ENCODE measurements at places on chromosomes 11 and 22.

DNA sequence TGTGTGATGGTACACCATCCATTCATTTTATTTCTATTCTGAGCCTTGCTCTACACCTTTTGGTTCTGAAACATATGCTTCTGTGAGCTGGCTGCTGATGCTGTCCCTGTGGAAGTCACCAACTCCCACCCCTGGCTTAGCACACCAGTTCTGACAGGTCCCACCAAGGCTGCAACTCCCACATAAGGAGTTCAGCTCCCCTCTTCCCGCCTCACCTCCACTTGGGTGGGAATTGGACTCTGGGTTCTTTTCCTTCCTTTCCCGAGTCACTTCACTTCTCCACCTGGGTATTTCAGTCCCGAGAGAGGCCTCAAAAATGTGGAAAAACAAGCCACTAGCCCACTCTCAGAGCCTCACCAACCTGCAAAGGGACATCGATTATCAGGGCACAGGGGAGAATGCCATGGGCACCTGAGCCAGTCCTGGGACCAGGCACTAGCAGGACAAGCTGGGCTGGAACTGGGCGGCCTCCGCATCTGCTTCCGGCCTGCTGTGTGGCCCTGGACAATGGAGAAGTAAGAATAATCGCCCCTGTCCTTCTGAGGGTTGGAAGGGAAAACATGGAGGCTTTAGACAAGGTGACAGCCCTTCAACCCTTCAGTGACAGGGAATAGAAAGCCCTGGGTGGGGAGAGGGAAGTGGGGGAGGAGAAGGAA, 80.1 kb downstream of the IGLL1 start:
- DNase-seq: no peak

DNA sequence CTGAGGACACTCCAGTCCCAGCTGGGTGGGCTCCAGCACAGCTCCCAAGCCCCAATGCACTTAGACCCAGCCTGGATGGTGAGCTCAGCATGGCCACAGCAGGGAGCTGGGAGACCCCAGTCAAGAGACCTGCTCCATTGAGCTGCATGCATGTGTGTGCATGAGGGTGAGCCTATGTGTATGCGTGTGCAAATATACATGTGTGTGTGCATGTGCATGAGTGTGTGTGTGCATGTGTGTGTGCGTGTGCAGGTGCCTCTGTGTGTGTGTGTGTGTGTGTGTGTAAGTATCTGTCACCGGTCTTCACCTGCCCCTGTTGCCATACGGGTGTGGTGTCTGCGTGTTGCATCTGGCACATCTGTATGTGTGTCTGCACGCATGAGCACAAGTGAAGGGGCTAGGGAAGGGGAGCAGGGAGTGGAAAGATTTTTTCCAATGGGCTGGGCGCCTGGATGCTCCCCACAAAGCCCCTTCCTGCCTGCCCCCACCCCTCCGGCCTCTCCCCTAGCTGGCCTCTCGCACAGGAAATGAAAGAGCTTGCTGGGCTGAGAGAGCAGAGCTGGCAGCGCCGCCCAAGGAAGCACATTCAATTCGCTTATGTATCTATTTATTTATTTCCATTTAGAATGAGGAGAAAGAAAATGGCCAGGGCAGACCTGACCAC, 4.1 kb downstream of the TSPAN32 start:
- DNase-seq: no peak

- DNase-seq: no peak
Measured at GRCh38 chr22:42745118-42745517, 24.4 kb upstream of the A4GALT start.

DNA sequence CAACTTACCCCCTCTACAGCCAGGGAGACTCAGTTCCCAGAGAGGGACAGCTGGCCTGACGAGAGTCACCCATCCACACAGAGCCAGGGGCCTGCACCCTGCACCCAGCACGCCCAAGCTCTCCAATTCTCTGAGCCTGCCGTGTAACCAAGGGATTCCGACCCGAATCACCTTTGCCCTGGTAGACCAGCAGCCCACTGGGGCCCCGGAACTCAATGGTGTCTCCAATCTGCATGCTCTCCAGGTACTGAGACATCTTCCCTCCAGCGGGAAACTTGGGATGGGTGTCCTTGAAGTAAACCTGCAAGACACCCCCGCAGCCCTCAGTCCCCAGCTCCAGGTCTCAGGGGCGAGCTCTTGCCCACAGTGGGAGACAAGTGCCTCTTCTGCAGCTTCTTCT, 12.4 kb downstream of the ATP5MGL start:
- DNase-seq: no peak

- no peak for DNase-seq
Measured at GRCh38 chr11:119181677-119182412, 3.4 kb upstream of the NHERF4 start.

GRCh38 chr22:28562324-28562723, 117.3 kb downstream of the TTC28 start:
- DNase-seq: no peak

DNA sequence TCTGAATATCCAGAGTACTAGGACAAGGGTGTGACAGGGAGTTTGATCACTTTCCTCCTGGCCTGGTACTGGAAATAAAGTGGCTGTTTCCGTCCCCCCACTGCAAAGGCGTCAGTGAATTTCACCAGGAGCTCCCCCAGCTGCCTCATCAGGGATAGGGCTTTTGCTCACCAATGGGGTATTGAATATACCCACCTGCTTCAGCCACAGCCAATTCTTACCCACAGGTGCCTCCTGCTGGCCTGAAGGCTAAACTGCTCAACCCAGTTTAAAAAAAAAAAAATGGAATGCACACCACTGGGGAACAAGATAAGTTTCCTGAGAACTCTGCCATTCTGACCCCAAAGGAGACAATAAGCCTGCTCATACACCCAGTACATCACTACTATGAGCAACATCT, 65.3 kb upstream of the MS4A8 start:
- DNase-seq: no peak

GRCh38 chr11:22405377-22405776, 67.2 kb downstream of the SLC17A6 start:
- DNase-seq: no peak

GRCh38 chr11:76327202-76327601, 53.7 kb downstream of the THAP12 start:
- no peak for DNase-seq

DNA sequence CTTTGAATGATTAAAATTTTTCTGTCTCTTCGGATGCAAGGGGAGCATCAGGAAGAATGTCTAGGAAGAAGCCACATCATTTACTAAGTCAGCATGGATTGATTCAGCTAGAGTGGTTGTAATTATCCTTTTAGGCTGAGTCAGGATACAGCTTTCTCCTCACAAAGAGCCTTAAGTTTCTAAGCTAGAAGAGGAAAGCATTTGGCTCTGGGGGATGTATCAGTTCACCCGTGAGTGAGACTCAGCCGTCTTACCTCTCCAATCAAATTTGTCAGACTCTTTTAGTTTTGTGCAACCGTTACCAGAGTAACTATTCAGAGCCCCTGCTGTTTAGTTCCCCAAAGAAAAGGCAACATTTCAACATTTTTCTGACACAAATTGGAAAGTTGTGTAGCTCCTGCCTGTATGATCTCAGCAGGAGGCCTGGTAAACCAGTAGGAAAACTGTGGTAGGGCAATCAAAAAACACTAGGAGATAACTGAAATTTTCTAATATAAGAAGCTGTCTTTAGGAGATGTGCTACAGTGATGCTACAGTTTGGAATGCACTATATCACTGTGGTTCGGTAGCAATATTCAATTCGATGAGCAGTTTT, 432.4 kb upstream of the LUZP2 start:
- DNase-seq: no peak

DNA sequence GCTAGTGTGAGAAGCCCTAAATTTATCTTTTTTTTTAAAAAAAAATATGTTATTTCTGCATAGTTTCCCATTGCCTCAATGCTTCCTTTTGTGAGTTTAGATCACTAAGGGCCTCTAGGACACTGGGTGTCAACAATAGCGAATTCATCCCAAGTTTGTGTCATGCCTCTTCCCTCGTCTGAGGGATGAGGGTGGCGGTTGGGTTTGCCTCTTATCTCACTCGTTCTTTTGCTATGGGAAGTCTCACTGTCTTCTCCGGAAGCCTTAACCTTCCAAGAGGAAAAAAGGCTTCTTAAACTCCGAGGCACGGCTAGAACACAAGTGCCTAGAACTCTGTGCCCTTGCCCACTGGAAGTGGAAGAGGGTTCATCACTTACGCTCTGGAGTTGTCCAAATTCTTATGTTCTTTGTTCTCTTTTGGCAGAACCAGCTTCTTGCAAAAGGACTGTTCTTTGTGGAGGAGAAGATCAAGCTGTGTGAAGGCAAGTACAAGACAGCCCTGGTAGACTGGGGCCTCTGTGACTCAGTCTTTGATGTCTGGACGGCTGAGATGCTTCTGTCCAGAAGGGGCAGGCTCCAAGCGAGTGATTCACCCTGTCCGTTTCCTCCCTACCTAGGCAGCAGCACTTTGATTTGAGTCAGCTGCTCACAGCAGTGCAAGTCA, 78.5 kb downstream of the TRAF6 start:
- peak; percentile 71 for DNase-seq

DNA sequence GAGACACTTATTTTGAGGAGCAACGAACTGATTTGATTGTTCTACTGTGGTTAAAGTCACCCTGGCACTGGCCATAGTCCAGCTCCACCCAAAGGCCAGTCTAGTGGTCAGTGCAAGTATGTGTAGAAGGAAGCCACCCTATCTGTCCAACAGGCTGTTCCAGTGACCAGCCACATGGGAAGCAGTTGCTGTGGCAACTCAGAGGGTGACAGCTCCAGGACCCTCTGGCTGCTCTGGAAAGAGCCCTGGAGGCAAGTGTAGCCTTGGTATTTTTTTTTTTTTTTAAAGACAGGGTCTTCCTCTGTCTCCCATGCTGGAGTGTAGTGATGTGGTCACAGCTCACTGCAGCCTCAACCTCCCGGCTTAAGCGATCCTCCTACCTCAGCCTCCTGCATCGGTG, 27.8 kb downstream of the LMO1 start:
- no peak for DNase-seq

DNA sequence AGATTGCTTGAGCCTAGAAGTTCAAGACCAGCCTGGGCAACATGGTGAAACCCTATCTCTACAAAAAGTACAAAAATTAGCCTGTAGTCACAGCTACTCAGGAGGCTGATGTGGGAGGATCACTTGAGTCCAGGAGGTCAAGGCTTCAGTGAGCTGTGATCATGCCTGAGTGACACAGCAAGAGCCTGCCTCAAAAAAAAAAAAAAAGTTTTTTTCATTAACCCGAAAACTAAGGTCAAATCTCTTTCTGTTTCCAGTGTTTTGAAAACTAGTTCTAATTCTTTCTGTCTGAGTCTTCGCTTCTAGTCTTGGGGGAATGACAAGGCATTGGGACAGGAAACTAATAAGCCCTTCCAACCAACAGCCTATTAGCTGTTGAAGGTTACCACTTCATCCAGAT, 57.6 kb downstream of the LIF start:
- DNase-seq: no peak

- no peak for DNase-seq
Measured at GRCh38 chr11:45717526-45717925, 52.1 kb upstream of the CHST1 start.

DNA sequence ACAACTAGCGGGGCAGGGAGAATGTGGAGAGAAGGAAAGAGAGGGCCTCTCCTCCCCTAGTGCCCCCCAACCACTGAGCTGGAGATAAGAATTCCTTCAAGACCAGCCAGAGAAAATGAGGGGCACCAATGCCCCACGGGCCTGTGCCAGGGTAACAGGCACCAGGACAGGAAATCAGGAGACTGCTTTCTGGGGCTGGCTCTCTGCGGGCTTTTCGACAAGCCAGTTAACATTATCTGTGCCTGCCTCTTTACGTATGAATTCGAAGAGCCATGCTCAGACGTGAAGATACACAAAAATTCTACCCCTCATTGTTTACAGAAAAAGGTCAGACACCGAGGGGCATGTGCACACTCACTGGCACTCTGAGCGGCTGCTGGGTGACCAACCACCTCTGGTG, 52.1 kb downstream of the MYH9 start:
- no peak for DNase-seq

GRCh38 chr11:111764621-111765020, 1.6 kb downstream of the PPP2R1B start:
- no peak for DNase-seq

- no peak for DNase-seq
Measured at GRCh38 chr11:117815262-117815803, 9.2 kb downstream of the FXYD2 start.

GRCh38 chr11:118117790-118118601, 31.2 kb upstream of the SMIM35 start:
- DNase-seq: no peak

- no peak for DNase-seq
Measured at GRCh38 chr11:83278351-83278750, 7.8 kb downstream of the CCDC90B start.

DNA sequence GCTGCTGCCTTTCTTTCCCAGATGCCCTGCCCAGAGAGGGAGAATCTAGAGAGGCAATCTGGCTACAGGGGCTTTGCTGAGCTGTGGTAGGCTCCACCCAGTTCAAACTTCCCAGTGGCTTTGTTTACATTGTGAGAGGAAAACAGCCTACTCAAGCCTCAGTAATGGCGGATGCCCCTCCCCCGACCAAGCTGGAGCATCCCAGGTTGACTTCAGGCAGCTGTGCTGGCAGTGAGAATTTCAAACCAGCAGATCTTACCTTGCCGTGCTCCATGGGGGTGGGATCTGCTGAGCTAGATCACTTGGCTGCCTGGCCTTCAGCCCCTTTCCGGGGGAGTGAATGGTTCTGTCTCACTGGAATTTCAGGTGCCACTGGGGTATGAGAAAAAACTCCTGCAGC, 12.2 kb downstream of the BDNF start:
- no peak for DNase-seq

- DNase-seq: peak; percentile 94
Measured at GRCh38 chr11:113189909-113190667, 124.3 kb upstream of the TTC12 start.

DNA sequence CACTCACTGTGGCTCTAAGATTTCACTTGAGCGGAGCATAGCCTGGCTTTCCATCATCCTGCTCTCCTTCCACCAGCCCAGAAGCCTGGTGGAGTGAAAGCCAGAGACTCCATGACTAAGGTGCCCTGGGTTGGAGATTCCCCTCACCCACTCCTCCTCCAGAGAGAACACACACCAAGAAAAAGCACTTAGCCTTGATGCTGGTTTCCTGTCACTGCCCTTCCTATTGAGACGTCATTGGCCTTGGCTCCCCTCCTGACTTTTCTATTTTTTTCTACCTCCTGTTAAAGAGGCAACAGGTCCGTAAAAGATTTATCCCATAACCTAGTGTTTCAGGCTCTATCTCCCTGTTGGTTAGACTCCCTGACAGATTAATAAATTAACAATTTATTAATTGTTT, 38.5 kb upstream of the APLNR start:
- DNase-seq: no peak

- DNase-seq: no peak
Measured at GRCh38 chr11:36314434-36314767, 18.3 kb downstream of the PRR5L start.

DNA sequence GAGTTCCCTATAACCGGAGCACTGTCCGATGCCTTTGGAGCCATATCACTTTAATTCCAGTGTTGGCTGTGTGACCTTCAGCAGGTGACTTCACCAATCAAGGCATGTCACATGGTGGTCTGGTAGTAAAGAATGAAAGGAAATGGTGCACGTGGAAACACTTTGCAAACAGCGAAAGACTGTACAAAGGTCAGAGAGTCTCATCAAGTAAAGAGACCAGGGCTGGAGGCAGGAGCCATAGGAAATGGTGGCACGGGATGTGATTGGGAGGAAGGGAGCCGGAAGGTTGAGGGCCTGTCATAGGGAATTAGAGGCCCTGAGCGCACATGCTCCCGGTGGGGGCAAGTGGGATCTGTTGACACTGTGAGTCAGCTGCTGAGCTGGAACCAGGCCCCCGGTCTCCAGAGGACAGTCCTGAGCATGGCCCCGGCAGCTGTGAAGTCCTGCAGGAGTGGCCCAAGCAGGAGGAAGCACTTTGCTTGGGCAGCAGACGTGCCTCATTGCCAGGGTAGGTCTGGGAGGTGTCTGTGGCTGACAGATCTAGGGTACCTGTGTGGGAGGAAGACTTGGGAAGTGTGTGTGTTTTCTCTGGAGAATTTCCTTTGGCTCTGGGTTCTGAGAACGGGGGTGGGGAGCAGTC, 2.0 kb downstream of the DAGLA start:
- no peak for DNase-seq
